ENCODE measurements at places on chromosomes 6 and 20.

DNA sequence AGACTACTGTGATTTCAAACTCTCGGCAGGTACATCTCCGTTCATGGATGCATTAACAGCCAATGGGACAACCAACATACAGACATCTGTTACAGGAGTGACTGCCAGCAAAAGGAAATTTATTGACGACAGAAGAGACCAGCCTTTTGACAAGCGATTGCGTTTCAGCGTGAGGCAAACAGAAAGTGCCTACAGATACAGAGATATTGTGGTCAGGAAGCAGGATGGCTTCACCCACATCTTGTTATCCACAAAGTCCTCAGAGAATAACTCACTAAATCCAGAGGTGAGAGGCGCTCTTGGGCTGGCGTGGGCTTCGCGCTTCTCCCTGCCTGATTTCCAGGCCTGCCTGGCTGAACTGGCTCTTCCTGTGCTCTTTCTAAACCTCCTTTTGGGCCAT, 68.4 kb downstream of the RPP40 start:
- DNase-seq = no peak

DNA sequence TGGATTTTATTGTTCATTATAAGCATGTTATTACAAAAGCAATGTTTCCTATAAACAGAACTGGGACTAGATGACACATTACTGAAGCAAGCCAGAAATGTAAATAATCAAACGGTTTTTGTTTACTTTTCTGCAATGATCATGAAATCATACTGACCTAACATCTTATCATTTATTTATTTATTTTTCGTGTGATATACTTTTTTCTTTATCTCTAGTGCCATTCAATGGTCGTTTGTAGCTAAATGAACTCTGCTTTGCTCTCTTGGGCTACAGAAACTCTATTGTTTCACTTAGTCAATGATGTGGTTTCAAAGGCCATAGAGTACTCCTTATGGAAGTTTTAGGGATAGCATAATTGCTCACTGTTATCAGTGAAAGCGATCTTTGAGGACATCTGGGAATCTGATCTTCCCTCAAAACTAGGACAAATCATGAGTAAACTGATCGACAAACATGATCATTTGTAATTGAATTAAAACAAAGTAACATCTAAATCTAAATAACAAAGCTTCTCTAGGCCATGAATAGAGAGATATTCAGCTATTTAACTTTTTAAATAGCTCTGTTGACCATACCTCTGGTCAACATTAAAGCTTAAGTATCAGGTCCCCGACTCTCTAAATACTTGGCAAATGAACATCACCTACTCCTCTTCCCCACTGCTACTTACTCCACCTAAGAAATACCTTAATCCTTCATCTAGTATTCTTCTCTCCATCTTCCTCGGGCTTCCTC, 933.4 kb downstream of the TFAP2A start:
- DNase-seq = no peak

GRCh38 chr6:27503436-27504030, 30.6 kb upstream of the ZNF184 start:
- no peak for DNase-seq

- DNase-seq = no peak
Observed at GRCh38 chr6:19811397-19812079, 25.6 kb upstream of the ID4 start.

GRCh38 chr6:103799971-103800670, 1059.6 kb downstream of the HACE1 start:
- no peak for DNase-seq

DNA sequence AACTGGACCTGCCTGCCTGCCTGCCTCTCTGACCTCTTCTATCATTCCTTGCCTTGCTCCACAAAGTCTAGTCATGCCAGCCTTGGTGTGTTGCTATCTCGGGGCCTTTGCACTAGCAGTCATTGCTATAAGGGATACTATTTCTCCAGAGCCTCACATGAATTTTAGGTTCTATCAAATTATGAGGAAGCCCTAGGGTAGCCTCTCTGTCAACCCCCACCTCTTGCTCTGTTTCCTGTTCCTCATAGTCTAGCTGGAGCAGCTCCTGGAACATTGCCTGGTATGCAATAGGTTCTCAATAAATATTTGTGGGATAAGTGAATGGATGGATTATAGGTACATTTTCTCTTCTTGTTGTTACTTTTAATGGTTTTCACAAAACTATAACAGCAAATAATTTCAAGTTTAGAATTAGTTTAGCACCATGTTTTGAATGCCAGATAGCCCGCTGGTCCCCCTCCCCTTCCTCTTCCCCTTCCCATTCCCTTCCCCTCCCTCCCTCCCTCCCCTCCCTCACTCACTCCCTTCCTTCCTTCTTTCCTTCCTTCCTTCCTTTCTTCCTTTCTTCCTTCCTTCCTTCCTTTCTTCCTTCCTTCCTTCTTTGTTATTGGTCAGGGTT, 46.9 kb upstream of the DTNBP1 start:
- DNase-seq = no peak

Data from frontal cortex (tissue), 4 donors.